Activated CD4-positive, alpha-beta T cell treated with anti-CD3 and anti-CD28 coated beads, Interleukin-2, amount 10 ng/mL, durations not matched to agents 24 days and 14 days (primary cell): ENCODE measurements at places on chromosomes 16 and 17.
A peak's percentile ranks its signal among the peaks of the same experiment; 100 is the strongest.

DNA sequence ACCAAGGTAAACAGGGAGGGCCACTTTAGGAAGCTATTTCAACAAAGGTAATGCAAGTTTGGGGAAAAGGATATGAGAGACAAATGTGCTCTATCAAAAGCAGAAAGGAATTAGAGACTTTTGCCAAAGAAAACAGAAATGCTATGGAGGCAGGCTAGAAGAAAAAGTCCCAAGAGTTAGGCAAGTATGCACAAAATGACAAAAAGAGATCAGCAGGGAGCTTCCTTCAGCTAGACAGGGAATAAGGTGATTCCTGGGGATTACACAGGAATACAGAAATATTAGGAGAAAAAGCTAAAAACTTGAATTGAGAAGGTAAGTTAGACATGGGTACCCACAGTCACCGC, 2.4 kb downstream of the FXR2 start:
- DNase-seq = no peak

DNA sequence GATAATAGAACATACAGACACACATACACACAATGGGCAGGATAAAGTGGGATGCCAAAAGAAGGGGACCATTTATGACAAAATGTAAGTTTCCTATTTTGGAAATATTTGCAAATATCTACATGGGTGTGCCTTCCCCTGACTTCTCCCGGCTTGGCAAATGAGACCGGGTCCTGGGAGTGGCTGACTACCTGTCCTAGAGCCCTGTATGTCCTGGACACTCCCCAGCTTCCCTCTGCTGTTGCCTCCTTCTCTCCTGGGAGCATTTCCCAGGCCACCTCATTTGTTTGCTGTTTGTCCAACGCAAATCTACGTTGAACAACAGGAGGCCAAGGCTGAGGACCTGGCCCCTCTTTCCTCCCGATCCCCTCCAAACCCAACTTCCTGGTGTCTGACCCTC, 16.9 kb downstream of the PECAM1 start:
- no peak for DNase-seq

DNA sequence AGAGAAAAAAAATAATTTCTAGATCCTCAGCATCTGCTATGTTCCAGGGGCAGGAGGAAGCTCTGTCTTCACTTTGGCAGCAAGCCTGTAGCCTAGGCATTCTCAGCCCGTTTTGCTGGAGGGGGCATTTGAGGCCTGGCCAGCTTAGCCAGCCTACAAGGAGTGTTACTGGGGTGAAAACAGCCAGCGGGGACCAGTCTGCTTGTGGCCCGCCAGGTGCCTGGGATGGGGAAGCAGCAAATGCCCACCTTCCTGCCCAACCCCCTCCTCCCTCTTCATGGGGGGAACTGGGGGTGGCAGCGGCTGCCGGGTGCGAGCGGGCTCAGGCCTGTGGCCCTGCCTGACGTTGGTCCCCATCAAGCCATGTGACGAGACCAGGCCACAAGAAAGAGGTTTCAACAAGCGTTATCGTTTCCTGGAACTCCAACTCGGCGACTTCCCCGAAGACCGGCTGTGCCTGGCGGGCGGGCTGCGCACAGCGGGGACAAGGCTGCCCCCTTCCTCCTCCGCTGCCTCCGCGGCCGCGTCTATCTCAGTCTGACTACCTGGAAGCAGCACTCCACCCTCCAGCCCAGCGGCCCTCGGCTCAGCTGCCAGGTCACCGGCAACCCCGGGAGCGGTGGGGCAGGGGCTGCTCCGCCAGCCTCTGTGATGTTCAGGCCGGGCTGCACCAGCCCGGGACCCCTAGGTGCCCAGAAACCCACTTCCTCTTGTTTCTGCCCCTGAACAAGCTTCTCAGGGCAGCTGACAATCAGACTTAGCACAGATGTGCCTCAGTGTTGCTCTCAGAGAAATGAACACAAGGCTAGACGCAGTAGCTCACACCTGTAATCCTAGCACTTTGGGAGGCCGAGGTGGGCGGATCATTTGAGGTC, 22.9 kb downstream of the SOCS1 start:
- peak; percentile 98 for DNase-seq

GRCh38 chr17:40633871-40634270, 13.7 kb downstream of the SMARCE1 start:
- DNase-seq = peak; percentile 37

GRCh38 chr16:12411516-12411915, 392.2 kb downstream of the CPPED1 start:
- no peak for DNase-seq
